ENCODE measurements at places on chromosomes 3 and 15.

DNA sequence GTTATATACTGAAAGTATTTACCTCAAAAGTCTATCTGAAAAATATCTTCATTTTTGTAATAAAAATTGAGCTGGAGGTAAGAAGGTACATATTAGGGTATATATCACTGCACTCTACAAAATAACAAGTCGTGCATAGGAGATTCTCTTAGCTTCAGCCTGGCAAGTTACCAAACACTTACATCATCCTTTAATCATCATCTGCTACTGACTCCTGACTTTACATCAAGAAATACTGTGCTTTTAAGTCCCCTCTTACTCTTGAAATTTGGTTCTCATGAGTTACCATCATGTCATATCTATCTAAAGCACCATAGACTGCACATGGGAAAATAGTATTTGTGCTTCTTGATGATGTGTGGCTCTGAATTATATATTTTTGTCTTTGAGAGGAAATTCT is 50.8 kb downstream of the LYSMD4 start:
- no peak for DNase-seq

DNA sequence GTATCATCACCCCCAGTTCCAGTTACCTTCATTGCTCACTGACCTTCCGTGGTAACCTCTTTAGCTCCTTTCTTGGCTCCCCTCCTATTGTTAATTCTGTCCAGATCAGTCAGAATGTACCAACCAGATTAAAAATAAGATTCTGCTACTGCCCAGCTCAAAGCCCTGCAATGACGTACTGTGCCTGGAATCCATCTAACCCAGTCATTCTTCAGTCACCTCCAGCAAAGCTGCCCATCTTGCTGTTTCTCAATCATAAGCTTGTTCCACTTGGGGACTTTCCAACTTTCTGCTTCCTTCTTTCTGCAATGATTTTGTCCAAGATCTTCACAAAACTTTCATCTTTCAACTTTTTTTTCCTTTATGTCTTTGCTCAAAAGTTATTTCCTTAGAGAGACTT is 512.0 kb upstream of the ZNF385D start:
- no peak for DNase-seq

- DNase-seq: no peak
Observed at GRCh38 chr3:141875893-141876380, 506 bp upstream of the ATP1B3 start.

DNA sequence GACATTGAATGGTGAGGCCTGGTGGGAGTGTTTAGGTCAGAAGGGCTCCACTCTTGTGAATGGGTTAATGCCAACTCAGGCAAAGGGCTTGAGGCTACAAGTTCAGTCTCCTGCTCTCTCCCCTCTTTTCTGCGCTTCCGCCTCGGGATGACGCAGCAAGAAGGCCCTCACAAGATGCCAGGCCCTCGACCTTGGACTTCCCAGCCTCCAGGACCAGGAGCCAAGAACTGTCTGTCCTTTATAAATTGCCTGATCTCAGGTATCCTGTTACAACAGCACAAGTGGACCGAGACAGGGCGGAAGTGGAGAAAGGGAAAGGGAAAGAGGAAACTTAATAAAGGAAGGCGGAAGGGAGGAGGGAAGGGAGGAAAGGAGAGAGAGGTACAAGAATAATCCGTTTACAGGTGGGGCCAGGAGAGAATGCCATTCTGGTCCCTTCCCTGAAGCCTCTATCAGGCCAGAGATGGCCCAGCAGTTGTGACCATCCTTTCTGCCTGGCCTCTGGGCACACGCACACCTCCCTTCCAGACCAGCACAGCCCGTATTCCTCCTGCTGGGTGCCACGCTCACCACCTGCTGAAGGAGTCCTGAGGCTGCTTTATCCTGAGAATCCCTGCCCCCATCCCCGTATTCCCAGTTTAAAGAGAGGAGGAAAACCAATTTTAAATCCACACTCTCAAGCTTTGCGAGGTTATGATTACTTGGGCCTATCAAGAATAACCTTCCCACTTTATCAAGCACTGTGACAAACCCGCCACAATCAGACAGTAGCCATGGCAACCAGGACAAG is 64.2 kb downstream of the OXNAD1 start:
- no peak for DNase-seq

DNA sequence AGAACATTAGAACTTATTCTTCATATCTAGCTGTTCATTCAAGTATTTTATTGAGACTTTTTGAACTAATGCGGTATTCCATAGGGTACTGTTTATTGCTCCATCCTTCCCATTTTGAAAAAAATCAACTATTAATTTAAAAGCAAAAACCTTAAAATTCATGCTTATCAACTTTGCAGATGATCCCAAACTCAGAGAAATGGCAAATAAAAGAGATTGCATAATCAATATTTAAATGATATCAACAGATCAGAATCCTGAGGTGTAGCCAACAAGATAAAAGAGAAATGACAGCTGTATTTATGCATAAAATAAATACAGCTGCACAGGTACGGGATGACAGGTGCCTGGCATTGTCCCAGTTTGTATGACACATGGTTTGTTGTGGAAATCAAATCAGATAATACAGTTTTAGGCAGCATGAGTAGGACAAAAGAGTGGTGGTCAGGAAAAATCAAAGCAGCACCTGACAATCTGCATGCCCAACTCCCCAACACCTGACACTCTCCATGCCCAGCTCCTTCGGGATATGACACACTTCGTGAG is 42.4 kb upstream of the CMTM8 start:
- DNase-seq: no peak

GRCh38 chr3:17759901-17760300 is 17.5 kb upstream of the TBC1D5 start:
- no peak for DNase-seq

GRCh38 chr15:89401631-89402517 is 67.2 kb upstream of the POLG start:
- no peak for DNase-seq

DNA sequence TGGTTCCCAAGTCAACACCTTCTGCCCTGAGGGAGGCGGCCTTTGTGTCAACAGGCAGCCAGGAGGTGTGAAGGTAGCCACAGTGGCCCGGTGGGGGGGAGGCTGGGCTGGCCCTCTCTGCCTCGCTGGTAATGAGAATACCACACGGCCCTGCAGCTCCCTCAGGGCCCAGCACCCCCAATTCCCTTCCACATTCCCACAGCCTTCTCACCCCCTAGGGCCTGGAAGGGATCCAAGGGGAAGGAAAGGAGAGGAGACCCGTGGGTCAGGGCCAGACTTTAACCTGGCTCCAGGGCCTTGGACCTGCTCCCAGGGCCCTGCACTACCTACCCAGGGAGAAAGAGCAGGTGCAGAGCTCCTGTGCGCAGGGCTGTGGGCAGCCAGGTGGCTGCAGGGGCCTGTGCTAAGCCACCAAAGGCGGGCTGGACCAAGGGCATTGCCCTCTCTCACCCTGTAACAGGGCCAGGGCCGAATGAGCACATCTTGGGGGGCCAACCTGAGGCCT is 8.7 kb upstream of the MESP2 start:
- DNase-seq: no peak

GRCh38 chr3:58175437-58176184 is 35.2 kb downstream of the DNASE1L3 start:
- no peak for DNase-seq

- peak; percentile 54 for DNase-seq
Observed at GRCh38 chr3:132029182-132029902, 5.5 kb downstream of the CPNE4 start.

DNA sequence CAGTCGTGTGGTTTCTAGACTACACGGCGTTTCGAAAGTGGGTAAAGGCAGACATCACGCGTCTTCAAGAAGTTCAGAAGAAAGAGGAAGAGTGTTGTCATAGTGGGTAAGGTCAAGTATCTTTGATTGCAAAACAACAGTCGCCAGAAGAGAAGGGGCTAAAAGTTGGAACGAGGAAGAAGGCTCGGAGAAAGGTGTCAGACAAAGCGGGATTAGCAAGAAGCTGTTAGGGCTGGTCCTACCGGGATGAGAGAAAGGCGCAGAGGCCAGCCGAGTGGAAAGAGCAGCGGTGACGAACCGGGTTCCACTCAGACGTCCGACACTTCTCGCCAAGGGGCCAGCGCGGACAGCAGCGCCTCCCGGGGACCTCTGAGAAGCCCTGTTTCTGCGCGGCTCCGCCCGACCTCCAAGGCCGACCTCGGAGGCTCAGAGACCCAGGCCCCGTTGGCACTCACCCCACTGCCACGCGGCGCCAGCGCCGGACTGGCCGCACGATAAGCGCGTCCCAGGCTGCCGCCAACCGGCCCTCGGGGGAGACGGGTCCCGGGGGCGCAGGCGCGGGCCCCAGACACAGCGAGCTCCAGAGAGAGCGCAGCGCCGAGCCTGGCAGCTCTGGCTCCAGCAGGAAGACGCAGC is 436 bp downstream of the ADPGK start:
- DNase-seq: peak; percentile 12

GRCh38 chr3:187629711-187630110 is 40.5 kb downstream of the SST start:
- DNase-seq: no peak

DNA sequence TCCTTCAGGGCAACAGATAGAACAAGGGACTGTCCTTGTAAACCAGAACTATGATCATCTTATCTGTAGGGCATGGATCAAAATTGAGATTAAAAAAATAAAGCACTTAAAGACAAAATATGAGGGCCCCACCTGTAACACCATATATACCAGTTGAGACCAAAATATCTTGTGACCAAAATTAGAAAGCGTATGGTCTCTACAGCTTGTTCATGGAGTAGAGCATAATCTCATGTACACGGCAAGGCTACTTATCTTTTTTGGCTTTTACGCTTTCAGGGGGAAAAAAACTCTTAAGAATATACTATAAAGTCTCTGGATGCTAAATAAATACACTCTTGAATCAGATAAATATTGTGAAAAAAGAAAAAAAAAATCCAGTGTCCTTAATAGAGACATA is 49.3 kb downstream of the ADAMTS9 start:
- DNase-seq: no peak

DNA sequence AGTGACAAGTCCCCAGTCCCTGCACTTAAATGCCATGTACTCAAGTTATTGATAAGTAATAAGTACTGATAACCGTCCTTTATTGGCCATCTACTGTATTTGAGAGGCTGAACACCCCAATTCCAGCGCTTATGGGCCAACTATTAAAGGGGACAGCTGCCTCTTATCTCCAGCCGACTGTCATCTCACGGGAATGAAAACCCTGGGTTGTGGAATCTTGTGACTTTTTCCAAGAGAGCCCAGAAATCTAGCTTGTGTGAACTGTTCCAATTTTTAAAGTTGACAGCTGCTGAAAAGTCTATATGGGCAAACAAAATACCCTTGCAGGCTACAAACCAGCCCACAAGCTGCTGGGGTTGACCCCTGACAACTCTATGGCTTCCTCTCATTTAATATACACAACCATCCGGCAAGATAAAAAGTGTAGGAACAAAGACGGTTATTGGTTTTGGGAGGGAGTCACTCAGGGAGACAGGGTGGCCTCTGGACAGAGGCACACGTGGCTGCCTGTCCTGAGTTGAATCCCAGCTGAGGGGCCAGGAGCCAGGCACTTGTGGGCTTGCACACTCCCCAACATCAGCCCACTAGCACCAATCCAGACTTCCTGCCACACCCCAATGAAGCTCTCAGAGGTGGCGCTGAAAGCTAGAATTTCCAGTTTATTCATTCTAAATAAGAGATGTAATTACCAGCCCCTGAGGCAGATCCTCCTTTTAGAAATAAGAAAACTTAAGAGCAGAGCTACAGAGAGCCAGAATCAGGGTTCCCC is 16.2 kb downstream of the SPSB4 start:
- DNase-seq: no peak

- no peak for DNase-seq
Observed at GRCh38 chr3:186361246-186361761, 730 bp downstream of the DGKG start.

- no peak for DNase-seq
Observed at GRCh38 chr3:72058493-72059081, 273.6 kb upstream of the PROK2 start.

GRCh38 chr15:45498701-45499100 is 23.9 kb downstream of the SLC30A4 start:
- DNase-seq: no peak

GRCh38 chr15:57646087-57646486 is 54.4 kb downstream of the MYZAP start:
- DNase-seq: no peak

- no peak for DNase-seq
Observed at GRCh38 chr3:126117212-126117611, 33.3 kb upstream of the SLC41A3 start.

DNA sequence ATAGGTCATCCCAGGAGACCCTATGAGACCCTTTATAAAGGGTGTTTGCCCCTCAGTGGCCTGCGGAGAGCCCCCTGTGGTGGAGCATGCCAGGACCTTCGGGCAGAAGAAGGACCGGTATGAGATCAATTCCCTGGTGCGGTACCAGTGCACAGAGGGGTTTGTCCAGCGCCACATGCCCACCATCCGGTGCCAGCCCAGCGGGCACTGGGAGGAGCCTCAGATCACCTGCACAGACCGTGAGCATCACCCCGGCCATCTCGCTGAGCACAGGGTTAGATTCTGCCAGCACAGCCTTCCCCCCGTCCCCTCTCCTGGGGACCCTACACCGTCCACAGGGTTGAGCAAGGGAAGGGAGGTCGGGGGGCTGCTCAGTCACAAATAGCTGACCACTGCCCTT is 21.6 kb downstream of the HAPLN3 start:
- DNase-seq: no peak

- DNase-seq: no peak
Observed at GRCh38 chr15:81195339-81195864, 1.3 kb upstream of the IL16 start.

- no peak for DNase-seq
Observed at GRCh38 chr3:9405756-9406155, 8.3 kb downstream of the SETD5 start.

DNA sequence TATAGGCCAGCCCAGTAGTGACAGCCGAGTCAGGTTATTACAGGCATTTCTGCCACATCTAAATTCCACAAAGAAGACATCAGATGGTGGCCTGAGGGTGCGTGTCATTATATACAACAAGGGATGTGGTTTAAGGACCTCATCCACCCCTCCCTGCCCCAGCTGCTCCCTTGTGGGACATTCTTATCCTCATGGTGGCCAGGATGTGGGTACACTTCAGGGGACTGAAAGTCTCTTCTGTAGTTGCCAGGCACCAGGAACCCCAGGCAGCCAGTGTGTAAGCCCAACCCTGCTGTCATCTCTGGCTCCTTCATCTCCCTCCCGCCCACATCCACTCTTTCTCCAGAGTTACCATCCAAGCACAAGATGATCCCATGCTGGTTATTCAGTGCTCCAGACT is 224.9 kb upstream of the TOPAZ1 start:
- DNase-seq: no peak

DNA sequence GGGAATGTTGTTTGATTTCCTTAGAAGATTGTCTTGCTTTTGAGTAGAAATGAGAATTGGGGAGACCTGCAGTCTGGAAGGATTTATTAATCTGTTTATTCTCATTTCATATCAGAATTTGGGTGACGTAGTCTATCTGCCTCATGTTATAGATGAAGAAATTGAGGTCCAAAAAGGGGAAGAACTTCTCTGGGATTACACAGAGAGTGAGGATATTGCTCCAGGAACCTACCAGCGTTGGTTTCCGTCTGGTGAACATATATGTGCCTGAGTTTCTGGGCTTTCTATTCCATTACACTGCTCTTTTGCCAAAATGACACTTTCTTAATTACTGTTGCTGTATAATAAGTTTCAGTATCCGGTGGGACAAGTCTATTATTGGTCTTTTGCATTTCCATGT is 51.8 kb downstream of the CTDSPL start:
- no peak for DNase-seq

GRCh38 chr3:165457096-165457495 is 260.9 kb upstream of the SLITRK3 start:
- DNase-seq: no peak

GRCh38 chr3:37072892-37073291 is 79.6 kb downstream of the MLH1 start:
- no peak for DNase-seq

GRCh38 chr15:35567392-35567791 is 21.4 kb upstream of the DPH6 start:
- DNase-seq: no peak
